ENCODE measurements at places on chromosomes 13 and 19. TPM values are rescaled to one million over a fixed set of nuclear protein-coding genes. Genes with fewer than 3 reads are reported as not detected.
A peak's percentile ranks its signal among the peaks of the same experiment; 100 is the strongest.

DNA sequence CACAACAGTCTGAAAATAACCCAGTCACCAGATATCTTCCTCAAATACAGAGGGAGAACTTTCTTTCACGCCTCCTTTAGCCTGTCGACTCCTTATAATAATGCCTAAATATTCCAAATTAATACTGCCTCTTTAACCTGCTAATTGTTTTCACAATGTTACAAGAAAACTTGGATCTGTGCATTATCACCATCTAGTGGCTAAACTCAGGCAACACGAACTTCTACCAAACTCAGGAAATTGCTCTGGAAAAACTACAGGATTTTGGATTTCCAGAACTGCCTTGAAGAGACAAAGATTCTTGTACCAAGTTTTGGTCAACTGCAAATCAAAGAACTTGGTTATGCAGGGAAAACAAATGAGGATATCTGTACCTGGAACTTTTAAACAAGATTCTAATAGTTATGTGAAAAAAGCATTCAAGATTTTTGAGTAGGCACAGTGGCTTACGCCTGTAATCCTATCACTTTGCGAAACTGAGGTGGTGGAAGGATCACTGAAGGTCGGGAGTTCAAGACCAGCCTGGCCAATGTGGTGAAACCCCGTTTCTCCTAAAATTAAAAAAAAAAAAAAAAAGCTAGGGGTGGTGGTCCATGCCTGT lies 10.8 kb downstream of the CLN5 start:
- DNase-seq, result no peak

DNA sequence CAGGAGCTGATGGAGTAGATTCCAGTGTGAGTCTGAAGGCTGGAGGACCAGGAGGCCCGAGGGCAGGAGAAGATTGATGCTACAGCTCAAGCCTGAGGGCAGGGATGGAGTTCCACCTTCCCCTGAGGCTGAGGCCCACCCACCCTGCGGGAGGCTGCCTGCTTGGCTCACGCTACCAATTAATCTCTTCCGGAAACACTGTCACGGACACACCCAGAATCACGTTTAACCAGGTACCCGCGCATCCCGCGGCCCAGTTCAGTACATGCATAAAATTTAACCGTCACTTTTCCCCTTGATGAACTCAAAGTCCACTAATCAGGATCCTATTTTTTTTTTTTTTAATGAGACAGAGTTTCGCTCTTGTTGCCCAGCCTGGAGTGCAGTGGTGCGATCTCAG lies 5.2 kb upstream of the ZNF628 start:
- DNase-seq, result no peak

- DNase-seq, result no peak
These were observed 194.5 kb downstream of the NBEA start for GRCh38 chr13:35136585-35136984.

- DNase-seq, result peak; percentile 58
These were observed 17.7 kb downstream of the NFIX start for GRCh38 chr19:13012690-13013608.

Gene MIER2
- 17.7 TPM for total RNA-seq

Data from natural killer cell (primary cell).